ENCODE measurements at places on chromosomes 6 and 20. TPM values are rescaled to one million over a fixed set of nuclear protein-coding genes. Genes with fewer than 3 reads are reported as not detected.

GSTA3 gene
- not detected for total RNA-seq

CNKSR3 gene
- not detected for total RNA-seq

FAM217A gene
- total RNA-seq: not detected

ZSCAN31 gene
- 0.97 TPM for total RNA-seq

ANKS1A gene
- total RNA-seq: 15.6 TPM

GTSF1L gene
- total RNA-seq: not detected

TMEM244 gene
- total RNA-seq: 1.1 TPM

- H3K36me3 ChIP-seq: peaks cover 33% of the 10 kb centered on the region
- DNase-seq: no peak
- H3K4me1 ChIP-seq: peaks cover 34% of the 10 kb centered on the region
- H3K27me3 ChIP-seq: no peaks in the 10 kb centered on the region
- H3K27ac ChIP-seq: no peak overlapping the region
These were observed 3.1 kb downstream of the TRMT6 start for GRCh38 chr20:5947276-5947675.

- no peak overlapping the region for H3K4me3 ChIP-seq
- no peaks in the 10 kb centered on the region for H3K4me1 ChIP-seq
- no peaks in the 10 kb centered on the region for H3K27me3 ChIP-seq
- no peak overlapping the region for H3K27ac ChIP-seq
These were observed 10.1 kb downstream of the ZNF318 start for GRCh38 chr6:43359381-43359780.

GRCh38 chr6:166836785-166837718 is 119.3 kb downstream of the RNASET2 start:
- no peak overlapping the region for H3K27ac ChIP-seq
- H3K4me1 ChIP-seq: no peaks in the 10 kb centered on the region
- no peaks in the 10 kb centered on the region for H3K36me3 ChIP-seq

GRCh38 chr6:1850840-1851157 is 241.1 kb downstream of the FOXC1 start:
- H3K27me3 ChIP-seq: no peaks in the 10 kb centered on the region
- no peak overlapping the region for H3K4me3 ChIP-seq
- DNase-seq: no peak
- H3K4me1 ChIP-seq: no peaks in the 10 kb centered on the region
- no peaks in the 10 kb centered on the region for H3K36me3 ChIP-seq
- H3K27ac ChIP-seq: no peak overlapping the region

DNA sequence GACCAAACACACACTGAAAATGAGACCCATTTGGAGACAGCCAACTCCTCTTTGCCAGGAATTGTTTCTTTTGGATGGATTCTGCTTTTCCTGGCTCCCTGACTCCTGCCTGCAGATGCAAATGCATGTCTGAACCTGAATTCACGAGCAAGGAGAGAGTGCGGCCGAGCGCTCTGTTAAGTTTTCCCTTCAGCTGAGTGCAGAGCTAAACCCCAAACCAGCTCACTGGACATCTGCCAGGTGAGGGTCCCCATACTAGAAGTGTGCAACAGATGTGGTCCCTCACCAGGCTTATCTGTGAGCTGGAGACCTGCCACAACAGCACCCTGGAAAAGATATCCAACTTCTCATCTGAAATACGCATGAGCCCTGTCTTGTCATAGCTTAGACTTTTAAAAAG is 59.0 kb downstream of the CD164 start:
- H3K4me1 ChIP-seq: peaks cover 4% of the 10 kb centered on the region
- no peak overlapping the region for H3K4me3 ChIP-seq
- no peak overlapping the region for H3K27ac ChIP-seq
- H3K36me3 ChIP-seq: no peaks in the 10 kb centered on the region

DNA sequence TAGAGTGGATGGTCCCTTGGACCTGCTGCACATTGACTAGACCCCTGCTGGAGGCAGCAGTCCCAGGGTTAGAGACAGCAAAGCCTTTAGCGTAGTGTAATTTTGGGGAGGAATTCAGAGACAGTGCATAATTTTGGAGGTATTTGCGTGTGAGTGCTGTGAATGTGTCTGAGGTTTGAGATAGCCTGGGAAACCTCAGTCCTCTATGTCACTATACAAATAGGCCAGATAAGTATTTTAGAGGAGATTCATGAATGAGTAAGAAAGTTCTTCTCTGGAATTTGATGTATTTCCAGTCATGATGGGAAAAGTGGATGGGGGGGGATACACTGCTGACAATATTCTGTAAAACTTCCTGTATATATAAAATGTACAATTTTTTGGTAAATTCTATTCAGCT is 25.8 kb upstream of the MTRF1L start:
- no peak overlapping the region for H3K4me3 ChIP-seq
- H3K36me3 ChIP-seq: no peaks in the 10 kb centered on the region
- DNase-seq: no peak
- no peak overlapping the region for H3K27ac ChIP-seq

DNA sequence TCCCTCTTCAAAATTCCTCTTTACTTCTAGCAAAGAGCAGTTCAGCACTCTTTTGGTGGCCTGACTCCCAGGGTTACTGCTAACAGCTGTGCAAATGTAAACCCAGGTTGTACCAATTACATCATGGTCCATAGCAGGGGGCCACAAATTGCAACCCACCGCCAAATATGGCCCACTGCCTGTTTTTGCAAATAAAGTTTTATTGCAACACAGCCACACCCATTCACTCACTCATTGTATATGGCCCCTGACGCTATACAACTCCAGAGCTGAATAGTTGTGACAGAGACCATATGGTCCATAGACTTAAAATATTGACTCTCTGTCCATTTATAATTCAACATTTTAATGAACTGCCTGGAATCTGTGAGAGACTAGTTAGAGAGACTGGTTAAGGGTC is 233.4 kb downstream of the NFATC2 start:
- no peak overlapping the region for H3K27ac ChIP-seq
- H3K4me3 ChIP-seq: no peak overlapping the region
- no peak for DNase-seq
- no peaks in the 10 kb centered on the region for H3K36me3 ChIP-seq
- no peaks in the 10 kb centered on the region for H3K27me3 ChIP-seq
- no peaks in the 10 kb centered on the region for H3K4me1 ChIP-seq

GRCh38 chr6:125791151-125791819 is 525 bp downstream of the NCOA7 start:
- peak; percentile 65 for DNase-seq
- peak overlapping the region; percentile 78 for H3K4me3 ChIP-seq
- no peaks in the 10 kb centered on the region for H3K27me3 ChIP-seq
- H3K36me3 ChIP-seq: no peaks in the 10 kb centered on the region

DNA sequence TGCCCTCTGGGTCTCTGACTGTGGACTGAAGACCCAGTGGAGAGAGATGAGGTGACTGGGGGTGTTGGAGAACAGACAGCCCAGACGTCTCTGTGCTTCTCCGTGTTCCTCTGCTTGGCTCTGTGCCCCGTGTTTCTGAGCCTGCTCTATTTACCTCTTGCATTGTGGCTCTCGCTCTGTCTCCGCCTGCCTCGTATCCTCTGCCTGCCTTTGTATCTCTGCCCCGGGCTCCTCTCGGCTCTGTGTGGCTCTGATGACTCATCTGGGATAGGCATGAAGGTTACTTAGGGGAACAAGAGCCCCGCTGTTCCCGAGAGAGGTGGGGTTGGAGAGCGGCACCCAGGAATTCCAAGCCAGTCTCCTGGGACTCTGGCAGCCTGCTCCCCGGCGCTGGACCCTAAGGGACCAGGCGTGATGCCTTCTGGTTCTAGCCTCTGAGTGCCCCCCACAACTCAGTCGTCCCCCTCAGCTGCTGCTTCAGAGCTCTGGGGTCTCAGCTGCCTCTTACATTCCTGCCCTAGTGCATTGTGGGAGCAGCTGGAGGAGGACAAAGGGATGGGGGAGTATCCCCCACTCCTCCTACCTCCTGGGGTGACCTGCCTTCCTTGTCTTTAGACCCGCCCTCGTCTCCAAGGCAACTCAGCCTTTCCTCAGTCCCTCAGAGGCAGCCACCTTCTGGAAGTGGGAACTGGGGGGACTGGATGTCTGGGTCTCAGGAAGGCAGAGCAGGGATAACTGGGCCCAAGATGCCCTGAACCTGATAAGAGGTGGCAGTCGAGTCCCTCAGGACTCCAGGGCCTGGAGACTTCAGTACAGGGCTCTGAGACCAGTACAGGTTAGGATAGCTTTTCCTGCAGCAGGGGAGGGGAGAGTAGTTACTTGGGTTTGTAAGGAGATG is 1.9 kb downstream of the DDR1 start:
- no peaks in the 10 kb centered on the region for H3K27me3 ChIP-seq
- peaks cover 31% of the 10 kb centered on the region for H3K4me1 ChIP-seq
- no peak overlapping the region for H3K27ac ChIP-seq
- no peak for DNase-seq
- H3K36me3 ChIP-seq: no peaks in the 10 kb centered on the region

- no peak overlapping the region for H3K27ac ChIP-seq
- no peaks in the 10 kb centered on the region for H3K27me3 ChIP-seq
- H3K4me3 ChIP-seq: no peak overlapping the region
- no peak for DNase-seq
These were observed 79.0 kb downstream of the NRSN1 start for GRCh38 chr6:24205020-24205492.

DNA sequence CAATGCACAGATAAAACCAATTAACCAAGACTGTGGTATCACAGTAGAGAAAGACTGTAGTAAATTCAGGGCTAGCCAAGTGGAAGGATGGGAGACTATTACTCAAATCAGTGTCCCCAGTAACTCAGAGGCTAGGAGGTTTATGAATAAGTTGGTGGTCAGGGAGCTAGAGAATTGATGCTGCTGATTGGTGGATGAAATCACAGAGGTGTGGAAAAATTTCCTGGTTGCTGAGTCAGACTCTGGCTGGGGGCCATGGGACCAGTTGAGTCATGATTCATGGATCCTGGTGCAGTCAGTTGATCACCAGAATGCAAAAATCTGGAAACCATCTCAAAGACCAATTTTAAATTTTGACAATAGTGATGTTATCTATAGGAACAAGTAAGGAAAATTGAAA is 555.9 kb downstream of the C6orf118 start:
- H3K27ac ChIP-seq: no peak overlapping the region
- DNase-seq: no peak
- no peaks in the 10 kb centered on the region for H3K27me3 ChIP-seq
- H3K36me3 ChIP-seq: no peaks in the 10 kb centered on the region
- H3K4me1 ChIP-seq: no peaks in the 10 kb centered on the region

DNA sequence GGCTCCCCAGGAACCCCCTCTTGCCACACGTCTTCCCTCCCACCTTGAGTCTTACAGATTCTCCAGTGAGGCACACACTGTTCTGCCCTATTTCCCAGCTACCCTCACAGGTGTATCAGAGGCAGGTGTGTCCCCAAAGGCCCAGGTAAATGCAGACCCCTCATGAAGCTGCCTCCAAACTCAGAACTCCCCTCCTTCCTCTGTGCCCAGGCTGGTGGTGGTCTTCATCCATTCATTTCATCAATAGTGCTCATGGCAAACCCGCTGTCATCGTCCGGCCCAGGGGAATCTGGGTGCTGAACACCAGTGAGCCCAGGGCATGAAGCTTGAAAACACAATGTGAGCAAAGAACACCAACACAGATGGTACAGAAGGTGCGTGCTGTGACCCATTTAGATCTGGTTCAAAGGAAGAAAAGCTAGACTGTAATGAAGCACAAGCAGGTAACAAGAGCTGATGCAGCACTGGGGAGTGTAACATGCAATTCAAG is 213.1 kb downstream of the SYNDIG1 start:
- H3K27ac ChIP-seq: no peak overlapping the region
- H3K36me3 ChIP-seq: no peaks in the 10 kb centered on the region
- H3K27me3 ChIP-seq: no peaks in the 10 kb centered on the region
- no peaks in the 10 kb centered on the region for H3K4me1 ChIP-seq
- no peak overlapping the region for H3K4me3 ChIP-seq

DNA sequence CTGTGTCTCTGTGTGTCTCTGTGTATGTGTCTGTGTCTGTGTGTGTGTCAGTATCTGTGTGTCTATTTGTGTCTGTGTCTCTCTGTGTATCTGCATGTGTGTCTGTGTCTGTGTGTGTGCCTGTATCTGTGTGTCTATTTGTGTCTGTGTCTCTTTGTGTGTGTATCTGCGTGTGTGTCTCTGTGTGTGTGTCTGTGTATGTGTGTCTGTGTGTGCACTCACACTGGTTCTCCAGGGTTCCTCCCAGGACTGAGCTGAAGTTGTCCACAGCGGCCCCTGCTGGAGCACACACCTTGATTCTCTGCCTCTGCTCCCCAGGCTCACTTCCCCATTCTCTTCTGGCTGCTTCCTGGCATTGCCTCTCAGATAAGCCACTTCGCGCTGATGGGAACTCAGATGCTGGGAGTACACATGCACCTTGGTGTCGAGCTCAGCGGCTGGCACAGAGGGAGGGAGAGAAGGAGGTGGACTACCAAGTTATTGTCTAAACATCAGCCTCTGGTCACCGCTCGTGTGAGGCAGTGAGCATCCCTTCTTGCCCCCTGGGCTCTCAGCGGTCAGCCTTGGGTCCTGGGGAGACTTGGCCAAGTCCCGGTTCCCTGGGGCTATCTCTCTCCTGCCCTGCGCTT is 104.9 kb upstream of the NXT1 start:
- H3K27ac ChIP-seq: no peak overlapping the region
- H3K4me3 ChIP-seq: no peak overlapping the region
- H3K36me3 ChIP-seq: no peaks in the 10 kb centered on the region
- no peaks in the 10 kb centered on the region for H3K27me3 ChIP-seq

DNA sequence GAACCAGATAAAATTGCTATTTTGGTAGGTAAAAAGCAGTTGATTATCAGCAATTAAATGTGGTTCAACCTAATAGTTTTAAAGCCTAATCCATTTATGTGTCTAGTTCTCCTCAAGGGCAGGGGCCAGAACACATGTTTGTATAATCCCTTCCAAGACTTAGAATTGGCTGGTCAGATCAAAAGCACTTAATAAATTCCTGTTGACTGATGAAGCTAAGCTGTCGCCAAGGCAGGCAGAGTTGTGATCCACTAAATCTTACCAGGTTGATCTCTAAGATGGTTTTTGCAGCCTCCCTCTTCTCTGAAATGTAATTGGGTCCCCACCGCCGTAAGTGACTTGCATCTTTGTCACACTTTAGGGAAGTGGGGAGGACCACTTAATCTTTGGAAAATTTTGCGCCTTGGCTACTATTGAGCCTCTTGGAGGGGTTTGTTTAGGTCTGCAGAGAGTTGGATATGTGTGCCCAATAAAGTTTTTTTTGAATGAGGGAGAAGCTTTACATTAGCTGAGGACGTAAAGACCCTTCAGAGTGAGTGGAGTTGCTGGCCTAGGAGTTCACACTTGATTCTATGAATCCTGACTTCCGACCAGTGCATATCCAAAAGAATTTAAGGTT is 65.9 kb downstream of the PHF20 start:
- no peak overlapping the region for H3K27ac ChIP-seq
- no peaks in the 10 kb centered on the region for H3K27me3 ChIP-seq
- H3K4me3 ChIP-seq: no peak overlapping the region
- DNase-seq: no peak
- peaks cover 4% of the 10 kb centered on the region for H3K36me3 ChIP-seq

DNA sequence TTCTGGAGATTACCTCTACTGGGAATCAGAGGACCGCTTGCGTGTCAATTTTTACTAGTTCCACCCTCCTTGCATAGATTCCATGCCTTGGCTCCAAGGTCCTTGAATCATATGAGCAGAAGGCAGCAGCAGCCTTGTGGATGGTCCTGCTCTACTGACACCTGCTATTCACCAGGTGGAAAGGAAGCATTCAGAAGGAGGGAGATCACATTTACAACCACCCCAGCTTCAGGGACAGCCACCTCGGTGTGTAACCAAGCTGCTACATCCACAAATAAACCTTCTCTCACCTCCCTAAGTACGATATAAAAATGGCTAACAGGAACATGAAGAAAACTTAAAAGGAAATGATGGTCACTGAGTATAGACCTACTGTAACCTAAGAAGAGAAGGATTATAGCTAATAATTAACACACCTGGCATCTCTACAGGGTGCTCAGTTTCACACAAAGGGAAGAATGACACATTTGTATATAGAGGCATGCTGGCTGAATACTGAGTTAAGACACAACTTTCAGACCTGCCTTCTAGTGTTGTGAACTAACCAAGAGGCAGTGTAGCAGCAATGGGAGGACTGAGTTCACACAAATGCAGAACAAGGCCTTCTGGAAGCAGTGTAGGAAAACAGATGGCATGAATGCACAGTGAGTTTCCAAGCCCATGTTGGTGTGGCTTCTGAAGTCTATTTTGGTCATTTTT is 46.3 kb upstream of the SRPK1 start:
- H3K27ac ChIP-seq: no peak overlapping the region
- no peaks in the 10 kb centered on the region for H3K4me1 ChIP-seq

Measured in CD4-positive, alpha-beta memory T cell (primary cell).